Stimulated activated CD4-positive, alpha-beta T cell treated with anti-CD3 and anti-CD28 coated beads, TNF-alpha, amount 100 ng/mL, for 48 hours (primary cell): ENCODE measurements at places on chromosomes 4 and X.

- no peak for DNase-seq
These were observed 517.3 kb downstream of the TMA16 start for GRCh38 chr4:164011791-164012190.

GRCh38 chrX:38519651-38520050 is 41.7 kb upstream of the TSPAN7 start:
- DNase-seq: no peak

GRCh38 chr4:144411119-144411518 is 234.8 kb upstream of the HHIP start:
- DNase-seq: no peak

DNA sequence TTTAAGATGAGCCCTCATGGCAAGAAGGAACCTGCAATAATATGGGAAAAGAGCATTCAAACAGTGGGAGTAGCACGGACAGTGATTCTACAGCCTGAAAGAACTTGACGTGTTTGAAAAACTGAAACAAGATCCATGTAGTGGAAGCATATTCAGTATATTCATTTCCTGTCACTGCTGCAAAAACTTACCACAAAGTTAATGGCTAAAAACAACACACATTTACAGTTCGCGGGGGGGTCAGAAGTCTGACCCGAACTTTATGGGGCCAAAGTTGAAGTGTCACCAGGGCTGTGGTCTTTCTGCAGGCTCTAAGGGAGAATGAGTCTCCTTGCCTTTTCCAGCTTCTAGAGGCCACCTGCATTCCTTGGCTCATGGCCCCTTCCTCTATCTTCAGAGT is 52.6 kb upstream of the ARX start:
- DNase-seq: no peak

DNA sequence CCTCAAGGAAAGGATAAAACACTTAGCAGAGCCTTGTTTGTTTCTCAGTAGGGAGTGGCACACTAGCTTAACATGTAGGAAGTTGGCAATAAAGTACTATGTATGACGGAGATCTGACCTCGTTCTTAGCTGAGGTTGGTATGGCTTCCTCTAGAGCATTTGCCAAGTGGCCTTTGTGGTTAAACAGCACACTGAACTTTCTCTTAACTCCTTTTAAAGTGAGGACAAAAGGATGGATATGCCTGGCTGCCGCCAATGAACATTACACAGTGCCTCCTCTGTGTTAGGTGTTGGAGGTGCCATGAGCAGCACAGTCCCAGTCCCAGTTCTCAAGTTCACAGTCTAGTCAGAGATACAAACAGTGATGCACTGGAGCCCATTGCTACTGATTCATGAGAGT is 54.4 kb downstream of the VGLL1 start:
- no peak for DNase-seq

- no peak for DNase-seq
These were observed 16.6 kb downstream of the LRPAP1 start for GRCh38 chr4:3515646-3516045.
